Dermis microvascular lymphatic vessel endothelial cell (primary cell): ENCODE measurements at places on chromosomes 7 and 10. TPM values are rescaled to one million over a fixed set of nuclear protein-coding genes. Genes with fewer than 3 reads are reported as not detected.

- no peak for DNase-seq
Measured at GRCh38 chr7:132160611-132161532, 415.4 kb downstream of the PLXNA4 start.

GRCh38 chr7:27116031-27116961 is 13.8 kb upstream of the HOXA2 start:
- DNase-seq: no peak

GRCh38 chr10:86254081-86254480 is 112.5 kb downstream of the GRID1 start:
- no peak for DNase-seq

DNA sequence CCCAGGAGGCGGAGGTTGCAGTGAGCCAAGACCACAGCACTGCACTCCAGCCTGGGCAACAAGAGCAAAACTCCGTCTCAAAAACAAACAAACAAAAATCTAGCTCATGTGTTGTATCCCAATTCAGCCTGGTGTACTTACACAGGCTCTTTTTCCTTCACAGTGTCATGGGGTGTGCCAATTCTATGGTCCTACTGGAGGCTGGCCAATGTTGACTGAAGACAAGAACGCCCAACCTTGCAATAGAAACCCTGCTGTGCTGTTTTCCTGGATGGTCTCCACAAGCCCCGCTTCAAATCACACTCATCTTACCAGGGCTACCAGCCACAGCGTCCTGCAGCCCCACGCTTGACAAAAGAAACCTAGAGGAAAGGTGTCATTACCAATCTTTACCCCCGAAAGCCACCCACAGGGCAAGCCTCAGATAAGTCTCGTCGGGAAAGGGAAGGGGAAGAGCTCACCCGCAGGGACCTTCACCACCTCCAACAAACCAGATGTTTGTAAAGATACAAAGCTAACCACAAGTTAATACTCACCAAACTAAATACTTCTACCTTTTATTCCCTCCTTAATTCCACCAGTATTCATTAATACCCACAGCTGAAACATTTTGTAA is 64.8 kb downstream of the TNS3 start:
- no peak for DNase-seq

Gene STARD3NL
- 99.6 and 102 TPM in 2 replicates for total RNA-seq
